ENCODE measurements at places on chromosomes 12 and 14.

- no peak for DNase-seq
Measured at GRCh38 chr12:127963933-127964332, 303.0 kb upstream of the TMEM132C start.

DNA sequence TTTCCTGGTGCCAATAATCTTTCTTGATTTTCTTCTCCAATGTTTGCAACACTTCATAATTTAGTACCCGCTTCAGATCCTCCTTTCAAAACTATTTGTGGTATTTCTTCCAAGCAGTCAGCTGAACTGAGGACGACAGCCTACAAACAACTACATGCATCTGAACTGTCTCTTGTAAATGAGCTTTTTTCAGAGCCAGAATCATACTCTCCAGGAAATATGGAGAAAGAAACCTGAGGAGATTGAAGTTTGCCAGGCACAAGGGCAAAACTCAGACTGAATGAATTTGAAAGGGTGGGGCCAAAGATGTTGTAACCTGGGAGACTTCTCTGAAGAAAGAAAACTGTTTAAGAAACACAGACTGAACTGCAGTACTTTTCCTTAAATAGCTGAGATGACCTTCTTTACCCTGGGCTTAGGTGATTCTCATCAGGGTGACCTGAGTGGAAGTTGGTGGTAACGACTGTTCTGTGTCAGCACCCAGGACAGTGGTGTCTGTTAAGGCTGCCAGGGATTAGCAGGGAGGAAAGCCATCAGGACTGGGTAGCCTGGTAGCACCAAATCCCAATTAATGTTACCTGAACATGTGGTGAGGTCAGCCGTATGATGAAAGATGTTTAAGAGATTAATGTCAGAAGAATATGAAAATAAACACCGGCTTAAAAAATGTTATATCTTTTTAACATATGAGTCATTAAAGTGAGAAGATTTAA is 95.0 kb downstream of the TGFB3 start:
- DNase-seq, result no peak

GRCh38 chr12:109966546-109966945 is 29.6 kb downstream of the GIT2 start:
- no peak for DNase-seq

- no peak for DNase-seq
Measured at GRCh38 chr12:171743-172676, 41.9 kb downstream of the SLC6A12 start.

- no peak for DNase-seq
Measured at GRCh38 chr14:74977164-74977900, 21.9 kb upstream of the PGF start.

GRCh38 chr12:52461693-52462092 is 9.7 kb upstream of the KRT6B start:
- no peak for DNase-seq

- DNase-seq, result no peak
Measured at GRCh38 chr14:97185186-97185585, 388.0 kb downstream of the VRK1 start.

DNA sequence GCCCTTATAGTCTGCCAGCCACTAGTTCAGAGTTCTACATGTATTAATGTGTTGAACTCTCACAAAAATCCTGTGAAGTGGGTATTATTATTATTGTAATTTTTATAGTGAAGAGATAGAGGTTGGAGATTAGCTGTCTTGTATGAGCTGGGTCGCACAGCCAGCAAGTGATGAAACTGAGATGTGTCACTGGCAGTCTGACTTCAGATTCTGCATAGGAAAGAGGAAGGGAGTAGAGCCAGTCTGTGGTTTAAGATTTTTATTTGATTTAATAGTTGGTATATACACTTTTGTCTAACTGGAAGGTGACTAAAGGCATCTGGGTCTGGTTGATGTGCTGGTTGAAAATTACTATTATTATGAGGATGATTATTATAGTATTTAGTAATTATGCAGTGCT is 5.8 kb upstream of the FRS2 start:
- no peak for DNase-seq

- DNase-seq, result no peak
Measured at GRCh38 chr14:92760524-92760805, 12.0 kb upstream of the LGMN start.

DNA sequence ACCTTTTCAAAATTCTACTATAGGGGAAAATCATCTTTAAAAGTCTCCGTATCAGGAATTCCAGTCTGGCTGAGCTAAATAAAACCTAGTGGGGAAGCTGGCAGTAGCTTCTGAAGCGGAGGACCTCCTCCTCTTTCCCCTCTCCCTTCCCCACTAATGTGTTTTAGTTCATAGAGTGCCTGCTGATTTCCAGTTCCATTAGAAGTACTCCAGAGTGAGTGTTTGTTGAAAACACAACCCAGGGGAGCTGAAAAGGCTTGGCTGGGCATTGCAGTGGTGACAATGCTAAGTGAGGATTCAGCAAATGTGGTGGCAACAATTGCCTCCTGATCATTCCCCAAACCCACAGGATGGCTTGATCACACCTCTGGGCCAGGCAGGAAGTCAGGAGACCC is 144.2 kb upstream of the FRMD6 start:
- DNase-seq, result no peak
